ENCODE measurements at places on chromosomes 5 and 9.

DNA sequence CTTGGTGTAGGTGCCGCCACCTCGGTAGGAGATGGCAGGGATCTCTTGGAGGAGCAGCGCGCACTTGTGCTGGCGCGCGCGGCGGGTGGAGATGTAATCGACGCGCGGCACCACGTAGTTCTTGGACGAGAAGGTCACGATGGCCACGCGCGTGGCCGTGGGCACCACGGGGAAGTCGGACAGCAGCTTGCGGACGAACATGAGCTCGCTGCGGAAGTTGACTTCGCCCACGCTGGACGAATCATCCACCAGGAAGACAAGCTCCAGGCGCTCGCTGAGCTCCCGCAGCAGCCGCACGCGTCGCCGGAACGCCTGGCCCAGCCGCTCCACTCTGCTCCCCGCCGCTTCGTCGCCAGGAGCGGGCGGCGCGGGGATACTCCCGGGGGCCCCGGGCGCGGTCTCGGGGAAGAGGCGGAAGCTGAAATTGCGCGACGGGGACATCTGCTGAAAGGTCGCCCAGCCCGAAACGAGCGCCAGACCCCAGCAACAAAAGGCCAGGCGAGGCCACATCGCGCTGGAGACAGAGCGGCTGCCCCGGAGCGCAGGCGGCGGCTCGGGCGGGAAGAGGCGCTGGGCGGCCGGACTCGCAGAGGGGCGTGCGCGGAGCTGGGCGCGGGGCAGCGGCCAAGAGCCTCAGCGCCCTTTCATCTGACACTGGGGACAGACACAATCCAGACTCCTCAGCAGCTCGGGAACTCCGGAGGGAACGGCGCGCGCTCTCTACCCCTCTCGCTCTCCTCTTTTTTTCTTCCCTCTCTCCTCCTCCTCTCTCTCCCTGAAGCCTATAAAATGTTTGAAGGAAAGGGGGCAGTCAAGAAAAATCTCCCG lies at the start of gene SVEP1:
Gene SVEP1, minus strand, starts transcription at position 708 of the 828 bp plus-strand sequence. Its CDS starts 198 bp downstream, at position 510.
- no peak for DNase-seq

- no peak for DNase-seq
Measured at GRCh38 chr9:113853333-113853732, 22.8 kb upstream of the ZNF618 start.

DNA sequence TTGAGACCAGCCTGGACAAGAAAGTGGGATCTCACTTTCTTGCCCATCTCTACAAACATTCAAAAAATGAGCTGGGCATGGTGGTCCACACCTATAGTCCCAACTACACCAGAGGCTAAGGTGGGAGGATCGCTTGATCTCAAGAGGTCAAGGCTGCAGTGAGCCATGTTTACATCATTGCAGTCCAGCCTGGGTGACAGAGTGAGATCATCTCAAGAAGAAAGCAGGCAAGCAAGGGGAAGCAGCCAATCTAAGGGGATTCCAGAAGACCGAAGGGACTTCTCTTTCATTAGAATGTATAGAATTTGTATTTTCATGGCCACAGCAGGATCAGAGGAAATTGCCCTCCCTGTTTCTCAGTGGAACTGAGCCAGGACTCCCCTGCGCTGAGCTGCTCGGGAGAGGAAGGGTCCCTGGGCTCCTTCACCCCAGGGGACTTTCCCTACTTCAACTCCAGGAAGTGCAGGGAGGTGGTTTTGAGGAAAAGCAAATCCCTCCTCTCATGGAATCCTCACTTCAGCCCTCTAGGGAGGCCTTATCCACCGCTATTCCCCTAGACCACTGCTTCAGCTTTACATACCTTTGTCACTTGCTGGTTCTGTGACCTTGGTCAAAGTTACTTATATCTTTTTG lies 12.1 kb downstream of the WWC1 start:
- DNase-seq: no peak

DNA sequence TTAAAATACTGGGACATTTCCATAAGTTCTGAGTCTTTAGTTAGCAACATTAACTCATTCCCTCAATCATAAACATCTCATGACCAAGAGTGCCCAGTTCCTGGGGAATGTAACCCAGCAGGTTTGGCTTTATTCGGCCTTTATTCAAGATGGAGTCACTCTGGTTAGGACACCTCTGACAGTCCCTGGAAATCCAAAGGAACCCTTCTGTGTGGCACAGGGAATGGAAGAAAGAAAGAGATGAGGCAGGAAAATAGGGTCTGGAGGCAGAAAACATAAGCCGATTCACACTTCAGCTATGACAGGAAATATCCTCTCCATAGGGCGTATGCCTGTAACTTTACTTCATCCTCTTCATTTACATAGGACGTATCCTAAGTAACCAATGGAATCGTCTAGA lies 53.5 kb downstream of the FXN start:
- peak; percentile 38 for DNase-seq

- no peak for DNase-seq
Measured at GRCh38 chr5:89308606-89309040, 425.6 kb upstream of the MEF2C start.

GRCh38 chr5:60366489-60366888 lies 333.5 kb downstream of the DEPDC1B start:
- no peak for DNase-seq

DNA sequence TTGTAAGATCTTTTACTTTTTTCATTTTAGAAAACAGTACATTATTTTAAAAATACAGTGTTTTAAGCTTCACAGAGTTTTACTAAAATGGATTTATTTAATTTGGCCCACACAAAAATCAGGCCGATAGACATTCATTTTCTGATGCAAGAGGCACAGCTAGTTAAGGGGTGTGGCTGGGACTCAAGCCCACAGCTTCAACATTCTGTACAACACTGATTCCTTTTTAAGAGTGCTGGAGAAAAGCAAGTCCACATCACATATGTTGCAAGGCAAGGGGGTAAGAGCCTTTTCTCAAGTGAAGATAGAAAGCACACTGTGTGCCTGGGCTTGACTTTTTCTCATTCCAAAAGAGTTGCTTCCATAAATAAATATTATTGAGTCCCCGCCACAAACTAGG lies 195.9 kb downstream of the RFK start:
- no peak for DNase-seq

GRCh38 chr5:139446956-139447779 lies 7.8 kb upstream of the DNAJC18 start:
- no peak for DNase-seq

GRCh38 chr9:134486596-134486995 lies 155.0 kb upstream of the COL5A1 start:
- DNase-seq: no peak

DNA sequence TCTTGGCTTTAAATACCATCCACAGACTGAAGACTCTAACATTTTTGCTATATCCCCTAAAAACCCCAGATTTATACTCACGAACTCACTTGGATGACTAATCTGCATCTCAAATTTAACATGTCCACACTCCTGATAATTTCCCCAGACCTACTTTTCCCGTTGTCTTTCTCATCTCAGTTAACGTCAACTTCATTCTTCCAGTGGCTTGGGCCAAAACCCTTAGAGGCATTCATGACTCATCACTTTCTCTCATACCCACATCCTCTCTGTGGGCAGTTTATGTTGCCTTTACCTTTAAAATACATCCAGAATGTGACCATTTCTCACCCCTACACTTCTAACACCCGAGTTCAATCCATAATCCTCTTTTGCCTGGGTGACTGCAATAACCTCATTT lies 96.7 kb downstream of the EDIL3 start:
- no peak for DNase-seq

DNA sequence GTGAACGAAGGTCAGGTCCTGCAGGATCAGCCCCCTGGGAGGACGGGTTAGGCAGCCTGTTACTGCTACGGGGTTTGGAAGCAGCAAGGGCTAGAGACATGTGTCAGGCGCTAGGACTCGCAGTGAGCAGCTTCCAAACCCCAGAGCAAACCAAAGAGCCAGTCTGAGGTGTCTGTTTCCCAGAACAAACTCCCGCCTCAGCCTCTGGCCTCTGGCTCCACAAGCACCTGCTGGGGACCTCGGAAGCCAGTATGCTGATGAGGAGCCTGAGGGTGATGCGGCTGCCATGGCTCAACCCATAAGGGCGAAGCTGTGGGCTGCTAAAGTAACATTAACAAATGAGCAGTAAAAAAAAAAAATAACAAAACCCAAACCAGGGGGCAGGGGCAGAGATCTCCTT lies 35.0 kb downstream of the PRRT1B start:
- DNase-seq: no peak

DNA sequence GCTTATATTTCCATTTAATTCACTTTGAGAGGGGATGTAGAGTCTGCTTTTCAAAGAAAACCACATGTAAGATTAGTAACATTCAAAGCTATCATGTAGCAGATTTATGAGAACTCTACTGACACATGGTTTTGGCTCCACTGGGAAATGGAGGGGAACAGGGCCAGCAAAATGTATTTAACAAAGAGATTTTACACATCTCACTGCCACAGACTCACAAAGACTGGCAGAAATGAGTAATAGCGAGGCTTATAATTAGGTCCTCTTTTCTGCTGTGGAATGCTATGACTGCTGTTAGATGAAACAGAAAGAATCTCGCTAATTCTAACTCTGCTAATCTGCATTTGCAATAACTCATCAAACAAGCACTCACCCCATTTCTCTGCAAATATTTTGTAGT lies 4.5 kb downstream of the DAP start:
- DNase-seq: no peak

- no peak for DNase-seq
Measured at GRCh38 chr5:110909950-110910349, 161.6 kb upstream of the TSLP start.

DNA sequence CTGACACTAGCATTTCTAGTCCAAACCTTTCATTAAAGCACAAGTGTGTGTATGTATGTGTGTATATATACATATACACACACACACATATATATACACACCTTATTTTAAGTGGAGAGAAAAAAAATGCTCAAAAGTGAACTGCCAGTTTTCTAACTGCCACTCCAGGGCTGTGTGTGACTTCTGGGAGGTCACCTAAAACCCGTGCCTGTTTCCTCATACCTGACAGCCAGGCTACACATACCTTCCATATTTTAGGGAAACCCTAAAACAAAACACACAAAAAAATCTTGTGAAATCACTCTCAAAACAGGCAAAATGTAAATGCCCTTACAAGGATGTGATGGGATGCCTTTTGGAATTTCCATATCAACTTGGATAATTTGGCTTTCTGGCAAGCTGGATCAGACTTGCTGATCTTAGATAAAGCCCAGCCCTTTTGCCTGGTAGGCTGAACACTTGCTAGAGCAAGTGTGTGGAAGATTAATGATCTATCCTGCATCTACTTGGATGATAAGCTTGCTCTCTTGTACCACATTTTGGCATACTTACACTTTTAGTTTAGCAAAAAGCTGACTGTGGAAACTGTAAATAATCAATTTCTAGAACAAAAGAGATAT lies 127.8 kb downstream of the GNAQ start:
- DNase-seq: no peak

DNA sequence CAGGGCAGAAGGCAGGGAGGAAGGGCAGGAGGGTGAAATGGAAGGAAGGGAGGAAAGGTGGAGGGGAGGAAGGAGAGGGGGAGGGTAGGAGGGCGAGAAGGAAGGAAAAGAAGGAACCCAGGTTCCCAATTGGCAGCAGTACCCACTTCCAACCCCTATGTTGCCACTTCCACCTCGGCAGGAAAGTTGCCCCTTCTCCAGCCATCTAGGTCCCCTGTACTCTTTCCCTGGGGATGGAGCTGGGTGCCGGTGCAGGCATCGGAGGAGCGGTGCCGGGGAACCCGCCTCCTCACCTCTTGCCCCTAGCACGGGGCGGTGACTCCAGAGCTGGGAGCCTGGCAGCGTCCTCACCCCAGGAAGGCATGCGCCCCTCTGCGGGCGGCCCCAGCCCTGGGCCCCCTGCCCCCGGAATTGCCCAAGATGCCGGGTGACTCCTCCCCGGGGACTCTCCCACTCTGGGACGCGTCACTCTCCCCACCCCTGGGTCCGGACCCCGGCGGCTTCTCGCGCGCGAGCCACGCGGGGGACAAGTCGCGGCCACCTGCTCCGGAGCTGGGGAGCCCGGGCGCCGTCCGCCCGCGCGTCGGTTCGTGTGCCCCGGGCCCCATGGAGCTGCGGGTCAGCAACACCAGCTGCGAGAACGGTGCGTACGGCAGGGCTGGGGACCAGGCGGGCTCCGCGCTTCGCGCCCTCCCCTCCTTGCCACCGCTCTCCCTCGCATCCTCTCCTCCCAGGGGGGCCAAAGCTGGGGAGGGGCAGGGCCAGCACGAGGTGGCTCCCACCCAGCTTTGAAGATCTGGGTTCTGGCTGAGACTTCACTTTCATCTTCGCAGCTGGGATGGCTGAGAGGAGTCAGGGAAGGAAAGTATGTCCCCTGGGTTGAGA lies at the start of gene NIPAL4:
Gene NIPAL4, plus strand, starts transcription at position 499 of the 885 bp plus-strand sequence. Its CDS starts 108 bp downstream, at position 607.
- no peak for DNase-seq

DNA sequence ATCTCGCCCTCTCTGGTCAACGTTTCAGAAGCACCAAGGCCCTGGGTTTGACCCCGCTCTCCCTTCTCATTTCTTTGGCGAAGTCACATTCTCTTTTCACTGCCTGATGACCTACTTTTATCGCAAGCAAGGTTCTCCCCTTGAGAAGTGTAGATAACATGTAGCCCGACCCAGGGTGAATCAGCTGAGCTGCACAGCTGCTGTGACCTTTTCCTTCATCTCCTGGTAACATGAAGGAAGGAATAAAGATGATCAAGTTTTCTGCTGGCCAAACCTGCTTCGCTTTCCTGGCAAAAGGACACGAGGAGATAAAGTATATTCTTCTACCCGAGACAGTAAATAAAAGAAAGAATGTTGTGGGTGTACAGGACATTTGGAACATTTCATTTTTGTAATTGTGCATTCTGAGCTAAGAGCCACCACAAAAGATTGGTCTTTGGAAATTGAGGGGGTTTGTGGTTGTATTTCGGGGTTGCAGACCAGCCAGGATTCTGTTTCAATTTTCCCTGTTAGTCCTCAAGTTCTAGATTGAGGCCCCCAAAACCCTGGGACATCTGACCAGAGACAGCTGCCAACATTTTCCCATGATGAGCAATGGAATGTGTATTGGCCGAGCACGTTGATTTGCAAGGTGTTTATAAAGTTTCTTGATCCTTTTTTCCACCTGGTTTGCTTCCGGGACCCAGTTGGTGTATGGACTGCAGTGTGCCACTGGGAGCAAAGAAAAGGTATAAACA lies 155.1 kb upstream of the ZNF462 start:
- no peak for DNase-seq

DNA sequence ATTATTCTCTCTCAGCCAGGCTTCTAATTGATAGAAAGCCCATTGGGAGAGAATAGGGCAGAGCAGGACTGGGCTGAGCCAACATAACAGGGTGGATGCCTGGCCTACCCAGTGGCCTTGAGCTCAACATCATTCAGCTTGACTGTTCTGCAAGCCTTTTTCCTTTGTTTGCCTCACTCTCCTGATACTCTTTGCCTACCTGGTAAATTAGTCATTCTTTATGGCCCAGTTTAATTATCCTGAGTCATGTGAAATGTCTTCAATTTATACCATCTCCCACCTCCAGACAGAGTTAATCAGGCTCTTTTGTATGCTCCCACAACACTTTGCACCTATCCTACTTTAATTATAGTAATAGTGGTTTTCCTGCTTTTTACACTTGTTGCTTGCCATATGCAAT lies 13.6 kb downstream of the GLRA1 start:
- DNase-seq: no peak

Data from DMS153 (cell line).